ENCODE measurements at places on chromosomes 1 and 21.

DNA sequence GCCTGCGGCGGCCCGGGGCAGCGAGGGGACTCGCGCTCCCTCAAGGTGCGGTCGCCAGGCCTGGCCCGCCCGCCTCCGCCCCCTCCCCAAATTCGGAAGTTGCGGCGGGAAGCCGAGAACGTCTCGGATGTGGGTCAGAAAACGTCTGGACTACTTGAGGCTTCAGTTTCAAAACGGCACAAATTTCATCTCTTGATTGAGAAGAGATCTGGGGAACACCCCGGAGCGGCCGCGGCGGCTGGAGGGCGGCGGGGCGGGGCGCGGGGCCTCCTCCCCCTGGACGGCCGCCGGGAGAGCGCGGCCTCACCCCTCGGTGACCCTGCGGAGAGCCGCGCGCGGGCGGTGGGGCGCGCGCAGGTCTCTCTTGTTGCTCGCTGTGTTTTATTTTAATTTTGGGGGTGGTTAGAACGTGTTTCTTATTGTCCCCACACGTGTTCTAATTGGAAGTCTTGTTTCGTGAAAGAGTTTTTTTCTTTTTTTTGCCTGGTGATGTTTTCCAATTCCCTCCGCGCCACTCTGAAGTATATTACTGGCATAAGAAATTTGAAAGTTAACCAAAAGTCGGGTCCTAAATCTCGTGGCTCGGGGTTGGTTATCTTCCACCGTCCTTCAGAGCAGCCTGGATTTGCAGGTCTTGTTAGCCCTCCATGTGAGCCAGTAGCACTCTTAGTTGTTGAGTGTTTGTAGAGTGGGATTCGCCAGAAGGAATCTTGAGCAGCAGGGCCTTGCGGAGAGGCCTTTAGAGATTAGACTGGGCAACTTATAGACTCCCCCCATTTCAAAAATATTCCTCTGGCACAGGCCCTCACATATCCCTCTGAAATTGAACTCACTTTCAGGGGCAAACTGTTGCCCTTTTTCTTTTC is 749 bp downstream of the PCBP3 start:
- DNase-seq, result no peak

- no peak for DNase-seq
These were observed 47.1 kb upstream of the IRF2BP2 start for GRCh38 chr1:234656944-234657654.

DNA sequence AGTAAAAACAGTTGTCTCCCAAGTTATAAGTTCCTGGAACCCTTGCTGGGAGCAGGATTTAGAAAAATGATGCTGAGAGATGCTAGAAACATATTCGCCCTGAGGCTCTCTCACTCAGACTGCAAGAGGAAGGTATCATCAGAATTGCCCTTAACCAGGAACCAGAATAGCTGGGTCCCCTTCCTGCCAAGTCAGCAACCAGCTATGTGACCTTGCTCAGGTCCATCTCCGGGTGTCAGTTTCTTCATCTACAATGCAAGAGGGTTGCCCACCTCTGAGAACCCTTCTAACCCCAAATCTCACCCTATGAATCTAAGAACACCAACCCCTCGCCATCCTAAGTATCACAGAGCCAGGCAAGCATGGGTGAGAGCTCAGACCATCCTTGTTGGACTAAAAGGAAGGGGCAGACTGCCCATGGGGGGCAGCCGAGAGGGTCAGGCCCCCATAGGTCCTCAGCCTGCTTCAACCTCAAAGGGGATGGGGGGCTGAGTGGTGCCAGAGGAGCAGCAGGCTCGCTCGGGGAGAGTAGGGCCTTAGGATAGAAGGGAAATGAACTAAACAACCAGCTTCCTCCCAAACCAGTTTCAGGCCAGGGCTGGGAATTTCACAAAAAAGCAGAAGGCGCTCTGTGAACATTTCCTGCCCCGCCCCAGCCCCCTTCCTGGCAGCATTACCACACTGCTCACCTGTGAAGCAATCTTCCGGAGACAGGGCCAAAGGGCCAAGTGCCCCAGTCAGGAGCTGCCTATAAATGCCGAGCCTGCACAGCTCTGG is 390 bp upstream of the S100A9 start:
- DNase-seq, result no peak

GRCh38 chr1:155392898-155393411 is 72.3 kb downstream of the RUSC1 start:
- DNase-seq, result no peak

- no peak for DNase-seq
These were observed 83.6 kb downstream of the SIK1 start for GRCh38 chr21:43343095-43343991.

DNA sequence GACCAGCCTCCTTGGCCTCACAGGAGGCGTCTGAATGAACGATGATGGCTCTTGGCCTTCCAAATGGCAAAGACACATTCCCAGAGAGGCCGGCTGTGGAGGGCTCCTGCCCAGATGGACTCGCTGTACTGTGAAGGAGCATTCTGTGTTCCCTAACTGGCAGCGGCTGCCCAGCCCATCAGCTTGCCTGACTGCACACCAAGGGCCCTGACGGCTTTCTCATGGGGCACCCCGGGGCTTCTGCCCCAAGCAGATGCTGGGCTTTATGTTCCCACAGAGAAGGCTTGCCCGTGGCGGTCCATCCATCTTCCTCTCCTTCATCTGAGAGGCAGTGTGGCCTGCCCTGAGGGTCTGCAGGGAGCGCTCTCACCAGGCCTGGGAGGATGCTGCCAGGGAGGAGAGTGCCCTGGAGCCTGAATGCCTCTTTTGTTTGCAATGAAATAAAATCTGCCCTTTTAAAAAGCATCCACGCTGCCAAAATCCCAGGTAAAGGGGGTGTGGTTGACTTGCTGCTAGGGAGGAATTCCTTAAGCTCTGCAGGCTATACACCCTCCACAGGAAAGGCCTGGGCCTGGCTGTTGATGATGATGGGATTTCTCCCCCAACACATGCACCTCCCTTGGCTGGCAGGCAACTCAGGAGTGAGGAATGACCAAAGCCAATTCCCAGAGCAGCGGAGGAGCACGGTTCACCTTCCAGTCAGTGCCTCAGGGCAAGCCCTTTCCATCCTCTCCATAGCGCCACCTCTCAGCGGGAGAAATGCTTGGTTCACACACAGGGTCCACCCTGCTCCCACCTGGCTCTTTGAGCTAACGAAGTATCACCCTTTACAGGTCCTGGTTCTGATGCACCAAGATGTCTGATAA is 84.6 kb upstream of the SSX2IP start:
- DNase-seq, result no peak

- no peak for DNase-seq
These were observed 7.8 kb upstream of the TMEM222 start for GRCh38 chr1:27314169-27314568.
